CD4-positive, alpha-beta T cell treated with Interleukin-15 for 4 hours (primary cell): ENCODE measurements at places on chromosomes 4 and X.

GRCh38 chr4:23422878-23423277, 467.0 kb downstream of the PPARGC1A start:
- DNase-seq, result no peak

DNA sequence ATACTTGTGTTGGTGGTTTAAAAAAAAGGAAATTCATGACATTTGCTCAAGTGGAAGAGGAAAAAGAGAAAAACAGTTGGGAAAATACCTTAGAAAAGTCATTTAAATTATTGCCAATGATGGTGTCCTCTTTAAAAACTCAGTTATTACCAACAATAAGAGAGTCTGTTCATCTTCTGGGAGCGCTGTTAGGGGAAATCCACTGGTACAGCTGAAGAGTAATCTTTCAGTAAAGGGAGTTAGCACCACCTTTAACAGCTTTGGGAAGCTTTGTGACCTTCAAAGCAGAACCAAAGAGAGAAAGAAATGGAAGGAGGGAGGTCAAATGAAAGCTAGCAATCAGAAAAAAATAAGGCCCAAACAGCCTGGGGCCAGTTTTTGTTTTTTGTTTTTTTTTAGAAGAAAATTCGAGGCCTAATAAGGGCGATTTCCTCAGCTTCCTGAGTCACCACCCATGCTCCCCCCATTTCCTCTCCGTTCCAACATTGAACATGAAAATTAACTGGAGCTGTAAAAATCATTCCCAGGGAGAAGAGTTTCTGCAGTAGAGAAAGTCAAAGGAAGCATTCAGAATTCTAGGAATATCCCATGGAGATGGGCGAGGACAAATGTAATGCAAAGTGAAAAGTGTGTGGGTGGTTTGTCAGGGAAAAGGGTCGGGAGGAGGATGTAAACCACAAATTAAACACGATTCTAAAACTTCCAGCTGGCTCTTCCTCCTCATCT, 115.1 kb downstream of the SH3KBP1 start:
- no peak for DNase-seq

GRCh38 chrX:119895843-119896326, at the start of gene AKAP14:
Gene AKAP14 (plus strand): TSS chrX:119895893. CDS start chrX:119903224, 7,331 bp downstream.
- no peak for DNase-seq

DNA sequence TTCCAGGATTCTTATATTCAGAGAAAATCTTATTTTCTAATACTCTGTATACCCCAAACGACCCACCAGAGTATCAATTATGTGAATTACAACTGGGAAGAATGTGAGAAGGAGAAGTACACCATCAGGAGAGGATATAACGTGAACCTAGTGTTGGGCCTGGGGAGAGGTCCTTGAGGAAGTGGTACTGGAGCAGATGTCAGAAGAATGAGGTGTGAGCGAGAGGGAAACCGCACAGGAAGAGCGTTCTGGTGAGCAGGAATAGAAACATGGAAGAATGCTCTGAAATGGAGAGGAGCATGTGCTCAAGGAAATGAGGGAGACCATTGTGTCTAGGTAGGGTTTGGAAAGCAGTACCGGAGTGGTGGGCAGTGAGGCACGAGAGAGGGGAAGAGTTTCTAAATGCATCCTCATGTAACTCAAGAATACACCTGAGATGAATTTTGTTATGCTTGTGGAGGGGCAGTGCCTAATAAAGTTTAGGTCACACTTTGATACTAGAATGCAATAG, 151.6 kb downstream of the GRID2 start:
- no peak for DNase-seq

DNA sequence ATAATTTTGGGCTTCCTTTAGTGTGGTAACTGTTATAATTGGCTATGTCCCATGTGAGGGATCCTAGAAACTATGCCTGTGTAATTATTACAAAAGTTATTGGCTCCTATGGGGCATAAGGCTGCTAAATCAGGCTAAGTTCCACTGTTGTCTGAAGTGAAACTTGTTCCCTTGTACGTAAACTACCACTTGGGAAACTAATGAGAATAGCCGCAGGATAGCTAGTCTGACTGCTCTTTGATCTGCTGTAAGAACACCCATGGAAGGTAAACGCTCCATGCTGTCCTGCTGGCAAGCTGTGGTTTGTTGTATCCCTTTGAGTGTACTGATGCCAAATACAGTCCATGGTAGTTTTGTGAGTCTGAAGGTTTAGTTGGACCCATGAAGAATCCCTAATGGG, 9.3 kb upstream of the MAOA start:
- DNase-seq, result no peak
